Stimulated activated CD4-positive, alpha-beta T cell treated with anti-CD3 and anti-CD28 coated beads, Interleukin-15, amount 100 ng/mL, for 24 hours (primary cell): ENCODE measurements at places on chromosomes 1 and 21.

GRCh38 chr1:66402194-66402593 lies 131.8 kb upstream of the SGIP1 start:
- DNase-seq = no peak

GRCh38 chr1:43367026-43367903 lies 546 bp downstream of the ELOVL1 start:
- peak; percentile 59 for DNase-seq

DNA sequence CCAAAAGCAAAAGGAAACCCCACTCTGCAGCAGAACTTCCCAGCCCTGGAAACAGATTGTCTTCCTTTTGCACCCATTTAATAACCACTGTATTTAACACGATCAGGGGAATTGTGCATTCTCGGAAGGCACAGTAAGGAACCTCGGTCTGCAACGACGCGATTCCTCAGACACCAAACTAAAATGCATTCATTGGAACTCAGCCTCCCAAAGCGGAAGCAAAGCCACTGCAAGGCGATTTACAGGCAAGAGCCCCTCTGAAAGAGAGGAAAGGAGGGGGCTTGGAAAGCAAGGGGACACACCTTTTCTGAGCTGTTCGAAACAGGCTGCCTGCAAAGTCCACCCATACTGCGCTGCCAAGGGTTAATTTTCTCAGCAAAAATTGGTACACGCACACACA lies 297.7 kb downstream of the OMA1 start:
- DNase-seq = no peak

DNA sequence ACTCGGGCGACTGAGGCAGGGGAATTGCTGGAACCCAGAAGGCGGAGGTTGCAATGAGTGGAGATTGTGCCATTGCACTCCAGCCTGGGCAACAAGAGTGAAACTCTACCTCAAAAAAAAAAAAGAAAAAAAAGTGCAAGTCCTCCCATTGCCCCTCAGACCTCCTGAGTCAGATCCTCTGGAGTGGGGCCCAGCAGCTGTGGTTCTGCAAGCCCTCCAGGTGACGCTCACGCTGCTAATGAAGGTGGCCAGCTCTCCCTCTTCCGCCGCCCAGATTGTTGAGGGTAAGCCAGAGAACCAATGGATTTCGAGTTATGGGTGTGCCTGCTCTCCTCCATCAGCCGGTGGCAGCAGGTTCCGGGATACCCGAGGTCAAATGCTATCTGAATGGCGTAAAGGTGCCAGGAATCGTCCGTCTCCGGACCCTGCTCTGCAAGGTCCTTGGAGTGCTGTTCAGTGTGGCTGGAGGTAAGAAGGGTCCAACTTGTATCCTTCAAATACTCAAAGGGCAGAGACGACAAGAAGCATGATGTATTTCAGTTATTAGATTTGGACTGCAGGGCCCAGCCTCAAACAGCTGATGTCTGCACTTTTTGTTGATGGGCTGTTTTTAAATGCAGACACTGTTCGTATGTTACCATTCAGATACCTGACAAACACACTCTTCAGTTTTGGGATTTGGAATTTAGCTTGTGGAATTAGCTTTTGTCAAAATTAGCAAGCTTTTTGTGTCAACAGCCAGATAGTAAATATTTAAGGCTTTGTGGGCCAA lies 17.6 kb downstream of the CLCN6 start:
- DNase-seq = no peak

GRCh38 chr1:231828182-231828920 lies 201.8 kb downstream of the DISC1 start:
- DNase-seq = no peak

GRCh38 chr1:226436855-226437491 lies 29.1 kb upstream of the PARP1 start:
- no peak for DNase-seq

GRCh38 chr1:198465201-198466144 lies 75.0 kb downstream of the ATP6V1G3 start:
- no peak for DNase-seq

GRCh38 chr21:36126208-36126565 lies 8.7 kb upstream of the CBR3 start:
- no peak for DNase-seq

DNA sequence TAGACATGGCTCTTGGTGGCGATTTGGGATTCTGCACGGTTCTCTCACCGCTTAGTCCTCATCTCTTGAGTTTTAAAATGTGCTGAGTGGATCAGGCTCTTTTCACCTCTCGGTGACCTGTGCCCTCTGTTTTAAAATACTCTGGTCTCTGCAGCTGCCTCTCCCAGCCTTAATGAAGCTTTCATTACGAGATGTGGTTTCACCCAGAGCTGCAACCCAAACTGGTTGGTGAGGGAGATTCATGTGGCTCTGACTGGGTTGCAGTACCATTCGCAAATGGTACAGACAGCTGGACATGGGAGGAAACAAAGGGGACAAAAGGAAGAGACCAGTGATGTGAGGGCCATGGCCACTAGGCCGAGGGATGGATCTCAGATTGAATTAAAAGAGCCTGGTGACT lies 258.9 kb downstream of the ASTN1 start:
- no peak for DNase-seq

DNA sequence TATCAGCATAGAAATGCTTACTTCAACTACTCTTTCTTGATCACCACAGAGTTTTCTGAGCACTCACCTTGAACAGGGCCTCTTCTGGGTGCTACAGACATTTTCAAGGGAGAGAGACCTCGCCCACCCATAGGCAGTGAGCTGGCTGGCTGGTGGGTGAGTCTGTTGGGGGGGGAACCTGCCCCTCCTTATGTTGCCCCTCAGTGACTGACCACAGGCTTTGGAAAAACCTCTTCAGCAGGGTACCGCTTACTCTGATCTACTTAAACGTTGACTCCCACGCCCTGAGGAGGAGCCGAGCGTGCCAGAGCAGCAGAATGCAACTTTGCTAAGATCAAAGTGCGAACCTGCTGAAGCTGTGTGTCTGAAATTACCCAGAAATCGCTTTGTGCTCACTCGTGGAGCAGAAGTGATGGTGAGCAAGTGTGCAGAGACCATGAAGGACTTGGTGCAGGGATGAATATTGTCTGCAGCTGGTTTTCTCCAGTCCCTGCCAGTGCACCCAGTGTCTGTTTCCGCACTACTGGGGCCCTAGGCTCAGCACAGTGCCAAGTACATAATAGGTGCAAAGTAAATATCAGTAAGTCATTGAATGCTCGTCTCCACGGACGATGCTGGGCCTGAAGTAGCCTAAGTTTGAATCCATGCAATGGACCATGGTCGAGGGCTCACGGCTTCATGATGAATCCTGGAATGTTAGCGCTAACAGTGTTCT lies 158.7 kb upstream of the IRF2BP2 start:
- peak; percentile 73 for DNase-seq

- no peak for DNase-seq
Observed at GRCh38 chr21:41703857-41704501, 62.9 kb downstream of the RIPK4 start.

GRCh38 chr1:14113841-14114567 lies 414.0 kb downstream of the PRDM2 start:
- no peak for DNase-seq

DNA sequence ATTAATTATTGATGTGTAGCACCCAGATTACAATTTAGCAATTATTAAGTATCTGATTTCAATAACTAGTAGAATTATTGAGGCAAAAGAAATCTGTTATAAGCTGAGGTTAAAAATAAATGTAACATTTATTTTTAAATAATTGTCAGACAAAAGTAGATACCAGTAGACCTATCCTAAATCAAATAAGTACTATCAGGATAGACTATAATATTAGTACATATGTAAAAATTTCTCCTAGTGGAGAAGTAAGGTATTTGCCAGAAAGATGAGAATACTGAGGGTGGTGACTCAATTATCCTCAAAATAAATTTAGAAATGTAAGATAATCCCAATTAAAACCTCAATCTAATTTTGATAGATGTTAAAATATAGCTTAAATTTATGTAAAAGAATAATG lies 377.8 kb upstream of the CHRM3 start:
- no peak for DNase-seq
